ENCODE measurements at places on chromosomes 7 and 10. TPM values are rescaled to one million over a fixed set of nuclear protein-coding genes. Genes with fewer than 3 reads are reported as not detected.

- no peak for DNase-seq
Observed at GRCh38 chr10:53601260-53601875, 828.8 kb upstream of the MBL2 start.

The RAMP3 gene
- 4.7 TPM for total RNA-seq

The SYT15B gene
- total RNA-seq: not detected

The CAV1 gene
- total RNA-seq: 12.0 TPM

The OGDHL gene
- 4.2 TPM for total RNA-seq

- no peak for DNase-seq
Observed at GRCh38 chr7:95264363-95264891, 59.9 kb downstream of the PON1 start.

GRCh38 chr10:70588255-70588654 is 14.3 kb downstream of the PRF1 start:
- DNase-seq: no peak

The HABP2 gene
- 0.31 TPM for total RNA-seq

DNA sequence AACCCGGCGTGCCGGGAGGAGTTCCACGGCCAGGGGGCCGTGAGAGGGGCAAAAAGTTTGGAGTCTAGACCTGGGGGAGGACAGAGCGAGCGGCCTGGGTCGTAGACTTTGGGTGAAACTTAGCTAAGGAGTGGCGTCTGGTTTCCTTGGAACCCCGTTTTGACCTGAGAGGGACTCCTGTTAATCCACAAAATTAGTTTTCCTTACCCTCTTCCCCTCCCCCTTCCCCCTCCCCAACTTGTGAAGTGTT is 574 bp downstream of the MARCHF5 start:
- no peak for DNase-seq

The CEP55 gene
- 1.9 TPM for total RNA-seq

The CFAP43 gene
- 16.7 TPM for total RNA-seq

The OR2A7 gene
- not detected for total RNA-seq

DNA sequence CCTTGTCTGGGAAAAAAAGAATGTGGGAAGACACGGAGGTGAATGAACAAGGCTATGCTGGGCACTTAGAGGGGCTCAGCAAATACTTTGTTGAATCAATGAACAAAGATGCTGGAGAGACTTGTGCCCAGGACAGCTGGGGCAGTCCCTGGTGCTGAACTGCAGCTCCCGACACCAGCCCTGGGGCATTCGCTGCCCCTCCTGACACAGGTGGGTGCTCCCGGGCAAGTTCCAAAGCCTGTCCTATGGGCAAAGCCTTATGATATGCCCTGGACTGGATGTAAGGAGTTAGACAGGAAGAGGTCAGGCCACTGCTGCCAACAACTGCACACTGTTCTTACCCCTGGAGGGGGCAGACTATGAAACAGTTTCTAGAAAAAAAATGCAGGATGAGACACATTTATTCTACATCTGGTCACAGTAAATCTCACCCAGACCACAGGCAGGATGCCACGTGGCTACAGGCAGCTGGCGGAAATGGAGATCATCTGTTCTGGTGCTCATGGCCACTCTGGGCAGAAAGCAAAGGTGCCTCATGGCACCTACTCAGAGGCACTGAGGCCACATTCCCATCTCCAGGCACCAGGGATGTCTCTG is 21.9 kb upstream of the FRAT2 start:
- no peak for DNase-seq

- DNase-seq: no peak
Observed at GRCh38 chr10:34003561-34003960, 669.1 kb upstream of the NRP1 start.

The NAT16 gene
- 1.2 TPM for total RNA-seq

The CFAP46 gene
- 1.9 TPM for total RNA-seq

The ITIH5 gene
- total RNA-seq: 14.3 TPM

GRCh38 chr10:121580276-121581116 is 17.7 kb downstream of the FGFR2 start:
- DNase-seq: no peak

DNA sequence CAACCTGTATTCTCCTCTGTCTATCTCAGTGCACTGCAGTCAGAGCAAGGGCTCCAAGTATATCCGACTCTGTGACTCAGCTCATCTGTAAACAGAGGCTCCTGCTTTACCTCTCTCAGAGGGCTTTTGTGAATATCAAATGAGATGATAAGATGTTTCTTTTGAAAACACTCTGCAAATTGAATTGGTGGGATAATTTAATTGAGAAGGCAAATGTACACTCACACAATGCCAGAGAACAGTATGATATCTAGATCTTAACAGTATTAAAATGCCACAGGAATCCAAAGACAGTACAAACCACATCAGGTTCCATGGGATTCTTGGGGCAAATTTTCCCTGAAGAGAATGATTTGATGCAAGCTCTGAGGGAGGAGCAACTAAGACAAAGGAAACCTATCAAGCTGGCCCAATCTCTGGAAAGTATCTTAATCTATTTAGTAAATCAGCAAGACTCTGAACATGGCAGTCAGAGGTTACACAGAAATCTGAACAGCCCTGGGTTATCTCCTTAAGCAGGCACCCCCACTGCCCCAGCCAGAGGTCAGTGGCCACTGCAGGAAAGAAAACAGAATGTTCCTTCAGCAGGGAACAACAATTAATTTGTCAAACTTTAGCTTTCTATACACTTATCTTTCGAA is 45.9 kb downstream of the DOCK4 start:
- no peak for DNase-seq

DNA sequence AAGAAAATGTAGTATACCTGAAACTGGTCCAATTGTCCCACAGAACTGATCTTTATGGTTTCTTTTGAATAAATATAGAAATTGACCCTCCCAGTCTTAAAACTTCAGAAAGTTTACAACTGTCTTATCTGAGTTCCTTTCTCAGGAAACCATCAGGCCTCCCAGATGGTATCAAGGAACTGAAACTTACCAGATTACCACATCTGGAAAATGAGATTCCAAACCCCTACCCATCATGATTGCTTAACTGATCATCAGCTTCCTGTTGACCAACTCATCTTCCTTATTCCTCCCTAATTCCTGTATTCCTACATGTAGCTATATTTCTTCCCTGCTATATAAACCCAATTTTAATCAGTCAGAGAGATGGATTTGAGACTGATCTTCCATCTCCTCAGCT is 5.5 kb downstream of the VWDE start:
- DNase-seq: no peak

The ANKRD61 gene
- 0.31 TPM for total RNA-seq

- DNase-seq: no peak
Observed at GRCh38 chr10:130301021-130301892, 165.1 kb downstream of the GLRX3 start.

The MEOX2 gene
- total RNA-seq: 0.16 TPM

The PRF1 gene
- not detected for total RNA-seq

DNA sequence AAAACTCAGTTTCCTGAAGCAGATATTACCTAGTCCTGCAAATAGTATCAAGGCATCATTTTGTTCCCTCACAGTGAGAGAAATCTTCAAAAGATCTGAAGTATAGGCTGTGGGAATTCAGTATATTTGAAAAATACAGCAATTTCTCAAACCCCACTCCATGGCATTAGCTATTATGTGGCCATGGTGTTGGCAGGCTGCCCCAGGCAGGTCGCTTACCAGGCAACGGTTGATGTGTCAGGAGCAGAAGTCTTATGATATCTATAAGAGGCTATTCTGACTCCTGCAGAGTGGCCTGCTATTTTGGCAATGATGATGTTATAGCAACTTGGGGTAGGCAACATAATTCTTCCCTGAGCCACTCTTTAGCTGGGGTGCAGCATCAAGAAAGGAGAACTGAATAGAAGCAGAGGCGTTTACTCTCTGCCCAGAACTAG is 187.9 kb downstream of the PLXDC2 start:
- no peak for DNase-seq

DNA sequence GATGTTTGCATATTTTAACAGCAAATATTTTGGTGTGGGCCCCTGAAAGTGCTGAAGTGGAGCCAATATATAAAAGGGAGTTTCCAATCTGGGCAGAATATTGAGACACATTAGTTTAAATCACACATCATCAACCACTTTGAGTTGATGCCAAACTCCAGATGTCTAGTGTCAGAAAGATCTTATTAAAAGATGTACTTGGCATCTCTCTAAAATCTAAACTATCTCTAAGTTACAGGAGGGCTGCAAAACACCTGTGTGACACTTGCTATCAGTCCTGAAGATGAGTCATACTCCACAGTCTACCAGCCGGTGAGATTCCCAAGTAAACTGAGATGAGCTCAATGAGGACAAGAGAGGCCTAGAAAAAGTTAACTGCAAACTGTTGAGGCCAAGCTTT is 11.4 kb downstream of the JAZF1 start:
- no peak for DNase-seq

- no peak for DNase-seq
Observed at GRCh38 chr7:152588350-152588749, 87.6 kb downstream of the XRCC2 start.

DNA sequence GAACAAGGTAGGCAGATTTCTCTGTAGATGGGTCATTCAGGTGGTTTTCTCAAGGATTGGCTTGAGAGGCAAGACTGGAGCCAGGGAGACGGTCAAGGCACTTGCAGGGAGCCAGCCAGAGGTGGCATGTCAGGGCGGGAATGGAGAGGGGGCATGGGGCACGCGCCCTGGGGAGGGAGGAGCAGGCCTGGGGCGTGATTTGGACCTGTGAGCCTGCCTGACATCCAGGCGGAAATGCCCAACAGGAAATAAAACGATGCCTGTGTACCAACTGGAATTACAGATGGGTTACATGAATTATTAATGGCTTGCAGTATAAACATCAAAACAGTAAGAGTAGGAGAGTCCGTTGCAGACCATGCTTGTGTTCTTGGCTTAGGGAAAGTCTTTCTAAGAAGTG is 8.6 kb upstream of the SUN1 start:
- DNase-seq: no peak

The SLC26A5 gene
- total RNA-seq: not detected

GRCh38 chr7:37405603-37406122 is 43.0 kb downstream of the ELMO1 start:
- no peak for DNase-seq

GRCh38 chr10:49837051-49837478 is 74.9 kb upstream of the OGDHL start:
- DNase-seq: no peak

The CLRN3 gene
- 0.62 TPM for total RNA-seq

The MYO1G gene
- 0.47 TPM for total RNA-seq

GRCh38 chr10:90197766-90198165 is 496.4 kb downstream of the KIF20B start:
- DNase-seq: no peak

The TUBAL3 gene
- not detected for total RNA-seq

Measured in occipital lobe (tissue), 3 donors.